Spleen (tissue), 13 donors: ENCODE measurements at places on chromosomes 7 and 10. TPM values are rescaled to one million over a fixed set of nuclear protein-coding genes. Genes with fewer than 3 reads are reported as not detected.

- no peak for DNase-seq
Observed at GRCh38 chr7:113768387-113768786, 150.4 kb downstream of the PPP1R3A start.

The MDFIC gene
- total RNA-seq = 39.0 TPM

GRCh38 chr7:70156057-70156456, 557.8 kb downstream of the AUTS2 start:
- DNase-seq = no peak

- DNase-seq = no peak
Observed at GRCh38 chr7:133664528-133664927, 411.6 kb downstream of the EXOC4 start.

GRCh38 chr7:130242198-130243014, 24.3 kb upstream of the CPA2 start:
- DNase-seq = peak; percentile 82

The VSTM2A gene
- total RNA-seq = not detected

The FAM24B gene
- 8.3 TPM for total RNA-seq

The PNLIPRP3 gene
- not detected for total RNA-seq

DNA sequence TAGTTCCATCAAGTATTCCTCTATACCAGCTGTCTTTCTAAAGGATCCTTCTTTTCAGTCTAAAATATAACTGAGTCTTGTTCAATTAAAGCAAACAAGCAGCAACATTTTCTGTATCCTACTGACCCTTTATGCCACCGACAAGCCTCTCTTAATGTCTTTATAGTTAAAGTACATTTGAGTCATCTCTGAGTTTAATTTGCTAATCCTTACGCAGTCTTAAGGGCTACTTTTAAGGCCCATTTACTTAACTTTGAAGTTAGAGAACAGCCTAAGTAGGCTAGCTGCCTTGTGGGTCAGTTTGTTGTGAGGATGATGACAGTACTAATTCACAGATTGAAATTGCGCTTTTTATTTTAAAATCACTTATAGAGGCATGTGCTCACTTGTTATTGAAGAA, 265.5 kb upstream of the FERD3L start:
- no peak for DNase-seq

The CALCR gene
- total RNA-seq = not detected

- no peak for DNase-seq
Observed at GRCh38 chr7:157136372-157136771, 2.4 kb upstream of the UBE3C start.

- no peak for DNase-seq
Observed at GRCh38 chr7:28900311-28900710, 57.8 kb downstream of the TRIL start.

The NKX6-2 gene
- not detected for total RNA-seq

- no peak for DNase-seq
Observed at GRCh38 chr10:79162022-79162421, 93.3 kb downstream of the ZMIZ1 start.

- peak; percentile 47 for DNase-seq
Observed at GRCh38 chr7:84637568-84638338, 443.2 kb upstream of the SEMA3A start.

GRCh38 chr10:4332764-4333458, 493.1 kb upstream of the AKR1E2 start:
- no peak for DNase-seq

The PRRT4 gene
- 5.4 TPM for total RNA-seq

DNA sequence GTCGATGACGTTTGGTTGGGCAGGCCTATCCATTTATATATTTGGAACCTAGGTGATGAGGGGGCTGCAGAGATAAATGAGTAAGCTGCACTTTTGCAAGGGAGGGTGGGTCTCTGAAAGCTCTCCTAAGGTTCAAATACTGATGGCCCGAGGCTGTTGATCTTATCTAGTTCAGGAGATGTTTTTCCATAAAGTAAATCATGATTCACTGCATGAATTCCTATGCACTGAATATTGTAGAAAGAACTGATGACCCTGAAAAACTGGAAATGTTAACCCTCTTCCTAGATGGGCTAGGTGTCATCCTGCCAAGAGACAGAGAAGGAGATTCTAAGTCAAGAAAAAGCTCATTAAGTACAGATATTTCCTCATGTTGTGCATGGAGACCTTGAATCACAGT, 459.9 kb downstream of the PLXNA4 start:
- no peak for DNase-seq

GRCh38 chr10:77608281-77608680, 29.3 kb downstream of the KCNMA1 start:
- DNase-seq = no peak

GRCh38 chr10:86535132-86535882, 13.7 kb upstream of the WAPL start:
- peak; percentile 90 for DNase-seq

- no peak for DNase-seq
Observed at GRCh38 chr10:12872577-12872976, 128.9 kb downstream of the CCDC3 start.

The FGL2 gene
- 134 TPM for total RNA-seq

- DNase-seq = no peak
Observed at GRCh38 chr10:35425595-35425994, 89.3 kb downstream of the CCNY start.

The HOXA1 gene
- total RNA-seq = 1.3 TPM

DNA sequence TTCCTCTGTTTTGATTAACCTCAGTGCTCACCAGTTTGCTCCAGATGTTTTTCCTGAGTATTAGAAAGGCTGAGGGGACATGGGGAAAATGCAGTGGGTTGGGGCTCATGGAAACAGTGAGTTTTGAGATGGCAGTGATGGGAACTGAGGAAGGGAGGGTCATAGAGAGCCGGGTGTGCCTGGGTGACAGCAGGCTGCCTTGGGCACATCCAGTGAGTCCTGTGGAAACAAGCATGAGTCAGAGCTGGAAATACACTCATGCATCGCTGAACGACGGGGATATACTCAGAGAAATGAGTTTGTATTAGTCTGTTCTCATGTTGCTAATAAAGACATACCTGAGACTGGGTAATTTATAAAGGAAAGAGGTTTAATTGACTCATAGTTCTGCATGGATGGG, 202.2 kb downstream of the TMEM178B start:
- DNase-seq = no peak

The TCAF2 gene
- total RNA-seq = 9.4 TPM

DNA sequence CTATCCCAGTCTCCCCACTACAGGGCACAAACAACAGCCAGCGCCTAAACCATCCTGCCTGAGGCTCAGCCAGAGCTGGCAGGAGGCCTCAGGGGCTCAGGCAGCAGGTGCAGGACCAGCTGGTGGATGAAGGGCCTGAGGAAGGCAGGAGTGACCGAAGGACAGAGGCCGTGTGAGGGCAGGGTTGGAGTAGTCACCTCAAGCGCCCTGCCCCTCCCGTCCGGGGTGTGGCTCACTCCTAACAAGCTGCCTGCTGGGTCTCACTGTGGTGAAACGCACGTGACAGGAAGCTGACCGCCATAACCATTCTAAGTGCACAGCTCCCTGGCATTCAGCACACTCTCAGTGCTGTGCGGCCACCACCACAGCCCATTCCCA, 281.1 kb downstream of the ELFN1 start:
- peak; percentile 86 for DNase-seq

The GATA3 gene
- total RNA-seq = 8.8 TPM

DNA sequence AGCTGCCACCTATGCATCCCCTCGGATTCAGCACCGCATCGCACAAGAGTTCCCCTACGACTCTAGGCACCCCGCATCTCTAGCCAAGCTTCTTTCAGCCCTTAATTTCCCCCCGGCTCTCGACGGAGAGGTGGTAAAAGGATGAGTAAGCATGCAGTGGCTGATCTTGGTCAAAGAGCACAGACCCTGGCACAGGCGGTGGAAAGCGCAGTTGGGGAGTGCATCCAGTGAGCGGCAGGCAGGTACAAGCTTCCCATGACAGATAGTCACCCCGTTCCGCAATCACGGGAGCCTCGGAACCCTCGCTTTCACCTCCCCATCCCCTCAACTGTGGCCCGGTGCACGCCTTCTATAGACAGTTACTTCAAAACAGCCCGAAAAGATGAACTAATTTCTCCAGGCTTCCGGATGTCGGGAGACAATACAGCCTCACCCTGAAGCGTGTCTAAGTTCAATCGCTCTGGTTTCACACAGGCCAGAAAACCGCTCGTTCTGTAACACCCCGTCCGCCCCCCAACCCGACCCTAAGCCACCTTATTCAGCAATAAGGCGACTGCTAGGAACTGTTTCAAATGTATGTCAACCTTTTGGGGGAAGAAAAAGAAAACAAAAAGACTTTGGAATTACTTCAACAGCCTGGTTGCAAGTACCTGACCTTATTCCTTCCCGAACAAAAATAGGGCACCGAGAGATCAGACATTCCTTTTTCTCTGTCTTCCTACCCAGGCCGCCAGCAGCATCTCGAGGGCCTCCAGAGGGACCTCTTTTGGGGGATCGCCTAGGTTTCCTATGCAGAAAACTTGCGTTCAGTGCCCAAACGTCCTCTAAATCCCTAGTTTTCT, 1.4 kb downstream of the RHEB start:
- peak; percentile 89 for DNase-seq

DNA sequence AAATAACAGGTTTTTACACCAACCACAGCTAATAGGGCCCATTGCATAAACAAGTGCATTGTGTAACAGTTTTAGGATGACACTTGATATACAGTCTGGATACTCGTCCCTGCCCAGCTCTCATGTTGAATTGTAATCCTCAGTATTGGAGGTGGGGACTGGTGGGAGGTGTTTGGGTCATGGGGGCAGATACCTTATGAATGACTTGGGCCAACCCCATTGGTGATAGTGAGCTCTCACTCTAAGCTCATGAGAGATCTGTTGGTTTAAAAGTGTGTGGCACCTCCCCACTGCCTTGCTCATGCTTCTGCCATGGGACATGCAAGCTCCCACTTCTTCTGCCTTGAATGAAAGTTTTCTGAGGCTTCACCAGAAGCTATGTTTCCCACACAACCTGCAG, 136.7 kb downstream of the PDE1C start:
- no peak for DNase-seq

The RNLS gene
- total RNA-seq = 10.9 TPM

DNA sequence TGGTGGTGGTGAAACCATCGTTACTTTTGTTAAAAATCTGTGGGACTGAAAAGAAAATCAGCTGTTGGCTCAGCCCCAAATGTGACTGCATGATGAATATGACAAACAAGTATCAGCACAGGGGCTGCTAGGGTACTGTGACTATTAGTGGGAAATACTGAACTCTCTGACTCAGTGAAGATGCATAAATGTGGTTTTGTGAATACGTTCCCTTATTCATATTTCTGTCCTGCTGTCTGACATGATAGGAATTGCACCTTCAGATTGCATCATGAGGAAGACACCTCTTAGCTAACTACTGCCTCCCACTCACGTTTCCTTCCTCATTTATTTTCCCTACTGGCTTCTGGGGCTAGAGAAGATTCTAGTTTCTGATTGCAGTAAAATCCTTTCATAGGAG, 1.4 kb downstream of the CLEC5A start:
- no peak for DNase-seq

The SYT15 gene
- 2.9 TPM for total RNA-seq

The ELN gene
- 38.6 TPM for total RNA-seq

The CYP2C8 gene
- 1.1 TPM for total RNA-seq

DNA sequence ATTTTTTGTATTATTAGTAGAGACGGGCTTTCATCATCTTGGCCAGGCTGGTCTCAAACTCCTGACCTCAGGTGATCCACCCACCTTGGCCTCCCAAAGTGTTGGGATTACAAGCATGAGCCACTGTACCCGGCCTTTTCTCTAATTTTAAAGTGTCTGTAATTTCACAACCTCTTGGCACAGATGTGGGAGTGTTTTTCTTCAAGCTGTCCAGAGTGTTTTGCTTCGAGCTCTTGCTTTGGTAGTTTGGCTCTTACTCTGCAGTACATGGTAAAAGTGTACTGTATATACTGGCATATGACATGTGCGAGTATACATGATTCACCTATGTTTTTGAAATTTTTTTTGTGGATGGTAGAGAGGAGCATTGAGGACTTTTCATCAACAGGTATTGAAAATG, 9.8 kb downstream of the SRGN start:
- no peak for DNase-seq

The CTAGE4 gene
- total RNA-seq = 1.4 TPM

DNA sequence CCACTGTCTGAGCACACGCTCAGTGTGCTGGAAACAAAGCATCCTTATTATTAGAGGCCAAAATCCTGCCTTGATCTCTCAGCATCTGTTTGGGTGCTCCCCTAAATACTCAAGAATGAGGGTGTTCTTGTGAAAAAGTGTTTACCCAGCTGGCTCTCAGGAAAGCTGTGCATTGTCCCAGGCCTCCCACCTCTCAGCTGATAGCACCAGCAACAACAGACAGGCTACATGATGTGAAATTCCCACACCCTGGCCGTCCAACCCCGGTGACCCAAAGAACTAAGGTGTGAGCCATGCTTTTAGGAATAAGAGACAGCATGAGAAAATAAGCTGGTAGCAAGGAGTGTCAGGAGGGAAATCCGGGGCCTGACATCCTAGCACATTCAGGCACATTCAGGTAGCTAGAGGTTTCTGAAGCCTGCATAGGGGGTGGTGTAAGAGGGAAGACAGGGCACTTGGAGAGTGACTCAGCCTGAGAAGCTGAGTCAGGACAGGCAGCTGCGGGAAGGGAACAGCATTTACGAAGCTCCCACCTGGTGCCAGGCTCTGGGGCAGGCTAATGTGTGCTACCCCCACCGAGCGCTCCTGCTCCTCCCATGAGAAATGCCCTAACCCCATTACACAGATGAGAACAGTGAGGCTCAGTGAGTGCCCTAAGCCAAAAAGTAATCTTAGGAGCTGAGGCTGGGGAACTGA, 205.6 kb downstream of the GRID1 start:
- DNase-seq = peak; percentile 43
